Right lobe of liver (tissue), 6 donors: ENCODE measurements at places on chromosomes 3 and 15.

DNA sequence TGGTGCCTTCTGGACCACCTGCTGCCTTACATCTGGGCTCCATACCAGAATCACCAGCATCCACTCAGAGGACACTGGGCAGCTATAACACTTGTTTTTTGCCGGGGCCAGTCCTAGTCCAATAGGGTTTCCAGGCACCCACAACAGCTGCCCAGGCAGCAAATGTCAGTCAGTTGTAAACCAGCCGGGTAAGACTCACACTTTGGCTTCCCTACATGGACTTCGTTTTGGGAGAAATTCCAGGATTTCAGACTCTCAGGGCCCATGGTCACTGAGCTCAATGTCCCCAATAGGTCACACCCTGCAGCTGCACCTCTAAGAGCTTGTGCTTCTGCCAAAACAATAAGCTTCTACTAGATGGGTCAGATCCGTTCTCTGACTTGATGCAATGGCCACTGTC is 83.8 kb downstream of the FAM174B start:
- no peak for DNase-seq

DNA sequence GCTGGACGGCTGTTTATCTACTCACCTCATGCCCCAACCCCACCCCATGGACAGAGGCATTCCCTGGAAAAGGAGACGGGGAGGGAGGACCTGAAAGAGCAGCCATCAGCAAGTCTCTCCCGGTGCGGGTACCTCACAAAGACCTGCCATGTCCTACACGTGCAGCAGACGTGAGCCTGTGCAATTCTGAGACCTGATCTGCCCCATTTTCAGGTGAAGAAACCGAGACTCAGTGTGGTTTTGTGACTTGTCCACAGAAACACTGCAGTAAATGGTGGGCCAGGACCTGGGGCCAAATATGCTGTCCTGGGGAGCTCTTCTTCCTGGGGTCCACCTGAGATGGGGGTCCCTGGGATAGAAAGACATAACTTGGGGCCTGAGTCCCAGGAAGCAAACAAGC is 137.0 kb upstream of the LINGO1 start:
- DNase-seq = no peak

- DNase-seq = no peak
Observed at GRCh38 chr3:173510565-173510964, 113.0 kb downstream of the NLGN1 start.

DNA sequence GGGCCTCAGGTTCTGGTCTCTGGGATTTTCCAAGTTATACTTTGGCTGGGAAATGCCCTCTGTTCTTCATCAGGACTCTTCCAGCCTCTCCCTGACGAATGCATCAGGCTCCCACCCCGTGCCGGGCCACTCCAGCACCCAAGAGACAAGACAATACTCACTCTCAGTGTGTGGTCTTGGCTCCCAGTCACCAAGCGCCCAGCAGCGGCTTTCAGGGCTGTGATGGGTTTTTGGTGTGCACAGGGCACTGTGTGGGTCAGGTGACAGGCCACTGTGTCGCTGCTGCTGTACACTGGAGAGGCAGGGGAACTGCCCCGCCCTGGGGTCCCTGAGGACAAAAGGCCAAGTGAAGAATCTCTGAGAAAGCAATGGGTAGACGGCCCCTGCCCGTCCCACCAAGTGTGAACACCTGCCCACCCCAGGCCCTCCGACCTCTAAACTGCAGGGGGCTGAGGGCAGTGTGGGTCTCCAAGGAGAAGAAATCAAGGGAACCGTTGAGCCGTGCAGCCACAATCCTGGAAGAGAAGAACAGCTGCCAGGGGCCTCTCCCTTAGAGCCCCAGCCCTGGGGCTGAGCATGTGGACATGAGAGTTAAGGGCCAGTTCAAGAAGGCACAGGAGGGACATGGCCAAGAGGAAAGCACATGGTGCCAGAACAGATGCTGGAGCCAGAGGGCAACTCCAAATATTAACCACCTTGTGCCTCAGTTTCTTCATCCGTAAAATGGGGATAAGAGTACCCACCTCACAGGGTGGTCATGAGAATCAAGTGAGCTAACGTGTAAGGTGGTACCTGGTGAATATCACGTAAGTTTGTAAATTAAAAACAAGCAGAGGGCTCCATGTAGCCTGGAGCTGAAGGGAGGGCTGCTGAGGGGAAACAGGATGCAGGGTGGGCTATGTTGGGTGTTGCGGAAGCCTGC is 34.1 kb downstream of the PTPN23 start:
- peak; percentile 48 for DNase-seq

GRCh38 chr3:123449102-123449996 is 459 bp upstream of the ADCY5 start:
- peak; percentile 42 for DNase-seq

DNA sequence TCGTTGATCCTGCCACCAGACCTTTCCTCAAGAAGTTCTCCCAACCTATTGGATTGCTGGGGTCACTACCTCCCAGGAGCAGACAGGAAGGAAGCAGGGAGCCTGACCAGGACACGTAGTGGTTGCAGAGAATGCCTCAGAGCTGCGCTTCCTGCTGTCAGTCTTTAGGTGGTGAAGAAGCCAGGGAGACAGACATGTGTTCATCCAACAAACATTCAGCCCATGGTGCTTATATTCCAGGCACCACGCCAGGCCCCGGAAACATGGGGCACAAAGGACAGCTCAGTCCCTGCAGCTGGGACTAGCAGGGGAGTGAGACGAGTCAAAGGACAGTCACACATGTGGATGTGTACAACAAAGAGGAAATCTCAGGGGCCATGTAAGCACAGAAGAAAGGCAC is 26.0 kb upstream of the CORO2B start:
- DNase-seq = no peak

GRCh38 chr15:71800190-71800589 is 10.2 kb upstream of the NR2E3 start:
- no peak for DNase-seq

- DNase-seq = no peak
Observed at GRCh38 chr3:194810076-194810475, 124.4 kb downstream of the FAM43A start.
